PC-3 (cell line): ENCODE measurements at places on chromosomes 6 and 20. TPM values are rescaled to one million over a fixed set of nuclear protein-coding genes. Genes with fewer than 3 reads are reported as not detected.

- no peak for DNase-seq
Observed at GRCh38 chr6:30350524-30350923, 5.6 kb downstream of the RPP21 start.

- DNase-seq = no peak
Observed at GRCh38 chr6:50823094-50823920, 4.6 kb downstream of the TFAP2B start.

- DNase-seq = peak; percentile 85
Observed at GRCh38 chr6:35583893-35584688, 71.4 kb upstream of the TULP1 start.

DNA sequence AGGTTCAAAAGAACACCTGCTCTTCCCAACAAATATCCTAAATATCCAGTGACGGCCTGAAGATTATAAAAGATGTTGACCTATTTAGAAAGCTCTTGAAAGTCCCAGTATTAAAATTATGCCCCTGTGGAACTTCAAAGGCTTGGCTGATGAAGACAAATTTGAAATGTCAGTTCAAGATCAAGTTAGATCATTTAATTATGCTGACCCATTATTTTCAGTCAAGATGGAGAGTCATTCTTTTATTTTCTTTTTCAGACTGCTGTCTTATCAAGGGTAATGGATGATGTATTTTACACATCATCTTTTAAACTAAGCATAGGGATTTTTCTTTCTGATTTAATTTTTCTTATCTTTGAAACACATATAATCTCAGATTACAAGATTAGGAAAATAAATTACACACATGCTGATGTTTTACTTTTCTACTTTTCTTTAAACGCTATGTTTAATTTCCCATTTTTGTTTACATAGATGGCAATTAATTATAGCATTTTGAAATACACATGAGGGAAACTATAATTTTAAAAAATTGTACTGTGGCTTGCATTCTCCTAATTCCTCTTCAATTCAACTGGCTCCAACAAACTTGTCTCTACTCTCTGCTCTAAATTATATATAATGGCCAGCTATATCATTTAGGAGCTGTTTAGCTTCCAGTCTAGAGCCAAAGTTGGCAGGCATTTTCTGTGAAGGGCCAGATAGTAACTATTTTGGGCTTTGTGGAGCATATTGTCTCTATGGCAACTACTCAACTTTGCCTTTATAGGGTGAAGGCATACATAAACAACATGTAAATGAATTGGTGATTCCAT, 123.7 kb downstream of the RCAN2 start:
- DNase-seq = no peak

DNA sequence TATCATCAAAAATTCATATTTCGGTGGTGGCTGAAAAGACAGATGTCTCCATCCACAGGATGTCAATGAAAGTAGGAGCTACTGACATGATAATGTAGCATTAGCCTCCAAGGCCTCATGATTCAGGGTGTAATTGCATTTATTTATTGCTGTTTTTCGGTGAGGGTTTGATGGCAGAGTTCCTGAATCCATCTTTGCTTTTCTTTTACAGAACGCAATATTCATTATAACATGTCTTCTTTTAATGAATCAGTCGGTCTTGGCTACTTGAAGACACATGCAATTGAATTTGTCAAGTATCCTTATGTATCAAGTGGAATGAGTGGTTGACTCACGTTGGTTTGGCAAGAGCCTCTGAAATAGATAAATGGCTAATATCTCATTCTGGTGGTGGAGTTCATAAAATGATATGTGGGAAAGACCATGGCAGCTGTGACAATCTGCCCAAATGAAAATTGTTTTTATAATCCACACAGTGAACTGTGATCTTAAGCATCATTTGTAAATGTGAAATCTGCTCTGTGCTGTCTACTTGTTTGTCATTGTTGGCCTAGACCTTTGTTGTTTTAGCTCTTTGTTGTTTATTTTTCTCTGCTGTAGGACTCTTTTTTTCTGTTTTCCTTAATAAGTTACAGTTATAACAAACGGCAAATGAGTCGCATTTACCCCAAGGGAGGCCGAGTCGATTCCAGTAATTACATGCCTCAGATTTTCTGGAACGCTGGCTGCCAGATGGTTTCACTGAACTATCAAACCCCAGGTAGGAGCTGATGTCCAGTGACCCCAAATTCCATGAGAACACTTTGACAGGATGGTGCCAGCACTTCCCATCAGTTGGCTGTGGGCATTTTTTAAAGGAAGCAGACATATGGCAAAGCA, 105.7 kb upstream of the LAMP5 start:
- DNase-seq = peak; percentile 70

- no peak for DNase-seq
Observed at GRCh38 chr6:167163476-167164011, 5.8 kb upstream of the GPR31 start.

GRCh38 chr6:88869263-88870020, 94.0 kb downstream of the RNGTT start:
- peak; percentile 57 for DNase-seq

DNA sequence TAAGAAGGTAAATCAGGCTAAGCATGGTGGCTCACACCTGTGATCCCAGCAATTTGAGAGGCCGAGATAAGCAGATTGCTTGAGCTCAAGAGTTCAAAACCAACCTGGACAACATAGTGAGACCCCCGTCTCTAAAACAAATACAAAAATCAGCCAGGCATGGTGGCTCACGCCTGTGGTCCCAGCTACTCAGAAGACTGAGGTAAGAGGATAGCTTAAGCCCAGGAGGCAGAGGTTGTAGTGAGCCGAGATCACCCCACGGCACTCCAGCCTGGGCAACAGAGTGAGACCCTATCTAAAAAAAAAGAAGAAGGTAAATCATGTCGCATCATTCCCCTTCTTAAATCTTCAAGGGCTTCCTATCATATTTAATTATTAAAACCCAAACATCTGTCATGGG, 39.0 kb upstream of the PRND start:
- no peak for DNase-seq

DNA sequence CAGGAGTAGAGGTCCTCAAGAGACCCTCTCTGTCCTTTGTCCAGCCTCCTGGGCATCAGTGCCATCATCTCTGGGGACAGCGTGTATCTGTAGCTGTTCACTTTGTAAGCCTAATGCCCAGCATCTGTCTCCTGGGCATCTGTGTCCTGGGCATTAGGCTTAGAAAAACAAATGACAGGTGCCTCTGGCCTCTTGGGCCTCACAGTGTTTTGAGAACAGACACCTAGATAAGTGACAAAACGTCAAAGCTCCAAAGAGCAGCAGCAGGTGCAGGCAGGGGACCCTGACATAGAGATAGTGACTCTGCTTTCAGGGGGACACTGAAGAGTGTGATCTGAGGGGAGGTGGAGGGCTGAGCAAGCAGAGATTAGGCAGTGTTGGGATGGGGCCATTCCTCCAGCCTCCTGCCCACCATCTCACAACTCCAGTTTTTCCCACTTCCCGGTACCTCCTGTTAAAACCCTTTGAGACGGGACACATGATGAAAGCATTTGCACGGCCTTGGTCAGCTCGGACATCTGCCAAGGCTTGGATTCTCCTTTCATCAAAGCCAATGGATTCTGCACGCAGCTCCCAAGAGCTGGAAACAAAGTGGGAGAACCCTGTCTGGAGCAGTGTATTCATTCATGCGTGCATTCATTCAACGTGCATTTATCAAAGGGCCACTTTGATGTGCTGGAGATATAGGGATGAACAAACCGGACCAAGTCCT, 55.5 kb upstream of the CD93 start:
- no peak for DNase-seq

DNA sequence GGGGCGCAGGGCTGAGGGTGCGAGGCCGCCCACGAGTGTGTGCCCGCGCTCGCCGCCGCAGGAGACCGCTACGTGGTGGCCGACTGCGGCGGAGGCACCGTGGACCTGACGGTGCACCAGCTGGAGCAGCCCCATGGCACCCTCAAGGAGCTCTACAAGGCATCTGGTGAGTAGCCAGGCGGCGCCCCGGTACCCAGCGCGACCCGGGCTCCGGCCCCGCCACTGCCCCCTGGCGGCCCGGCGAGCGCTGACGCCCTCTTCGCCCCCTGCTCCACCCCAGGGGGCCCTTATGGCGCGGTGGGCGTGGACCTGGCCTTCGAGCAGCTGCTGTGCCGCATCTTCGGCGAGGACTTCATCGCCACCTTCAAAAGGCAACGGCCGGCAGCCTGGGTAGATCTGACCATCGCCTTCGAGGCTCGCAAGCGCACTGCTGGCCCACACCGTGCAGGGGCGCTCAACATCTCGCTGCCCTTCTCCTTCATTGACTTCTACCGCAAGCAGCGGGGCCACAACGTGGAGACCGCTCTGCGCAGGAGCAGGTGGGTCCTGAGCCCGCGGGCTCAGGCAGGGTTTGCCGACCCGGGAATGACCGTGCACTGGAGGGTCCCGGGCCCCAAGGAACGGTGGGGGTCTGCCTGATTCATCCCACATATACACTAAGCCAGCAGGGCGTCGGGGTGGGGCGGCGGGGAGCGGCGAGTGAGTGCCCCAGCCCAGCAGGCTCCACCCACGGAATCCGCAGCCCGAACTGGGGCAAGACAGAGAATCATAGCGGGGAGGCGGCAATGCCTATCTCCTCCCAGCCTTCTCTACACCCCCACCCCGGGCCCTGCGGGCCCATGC, 17.4 kb downstream of the HSPA12B start:
- DNase-seq = no peak

DNA sequence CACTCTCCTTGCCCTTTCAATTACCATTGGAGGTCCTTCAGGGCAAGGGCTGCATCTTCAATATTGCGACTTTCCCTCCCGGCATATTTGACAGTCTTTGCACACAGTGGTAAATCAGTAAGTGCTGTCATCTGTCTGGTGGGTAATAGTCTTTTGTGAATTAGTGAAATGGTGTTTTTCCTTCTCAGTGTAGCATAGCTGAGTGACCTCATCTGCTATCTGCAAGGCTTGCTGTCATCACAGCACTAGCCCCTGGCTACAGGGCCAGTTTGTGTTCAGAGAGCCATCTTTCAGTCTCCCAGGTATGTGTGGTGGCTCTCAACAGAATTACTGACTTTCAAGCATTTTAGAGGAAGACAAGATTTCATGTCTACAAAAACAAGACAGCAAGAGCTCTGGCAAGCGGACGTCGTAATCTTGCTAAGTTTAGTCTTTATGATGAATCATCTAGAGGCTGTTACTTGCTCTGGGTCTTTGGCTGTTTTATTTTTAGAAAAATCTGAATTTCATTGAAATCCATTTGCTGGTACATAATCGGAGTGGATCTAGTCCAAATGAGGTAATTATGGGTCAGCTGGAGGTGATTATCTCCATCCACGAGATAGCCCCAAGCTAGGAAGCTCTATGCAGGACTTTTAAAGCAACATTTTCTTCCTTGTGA, 528.9 kb downstream of the EPM2A start:
- DNase-seq = no peak

DNA sequence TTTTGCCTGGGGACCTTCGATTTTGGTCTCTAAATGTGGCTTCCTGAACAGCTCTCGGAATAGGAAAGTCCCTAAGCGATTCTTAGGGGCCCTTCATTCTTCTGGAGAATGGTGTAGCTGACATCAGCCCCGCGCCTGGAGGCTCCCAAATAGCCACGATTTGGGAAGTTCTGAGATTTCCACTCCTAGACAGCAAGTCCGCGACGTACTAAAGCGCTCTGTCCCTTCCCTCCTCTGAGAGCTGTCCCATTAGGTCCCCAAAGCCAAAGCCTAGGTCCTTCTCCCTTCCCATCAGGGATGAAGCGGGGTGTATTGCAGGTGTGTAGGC, 756 bp downstream of the MOXD1 start:
- no peak for DNase-seq

- peak; percentile 74 for DNase-seq
Observed at GRCh38 chr6:125114248-125114858, 39.2 kb upstream of the TPD52L1 start.

GRCh38 chr6:88116276-88116675, 49.9 kb downstream of the CNR1 start:
- DNase-seq = no peak

DNA sequence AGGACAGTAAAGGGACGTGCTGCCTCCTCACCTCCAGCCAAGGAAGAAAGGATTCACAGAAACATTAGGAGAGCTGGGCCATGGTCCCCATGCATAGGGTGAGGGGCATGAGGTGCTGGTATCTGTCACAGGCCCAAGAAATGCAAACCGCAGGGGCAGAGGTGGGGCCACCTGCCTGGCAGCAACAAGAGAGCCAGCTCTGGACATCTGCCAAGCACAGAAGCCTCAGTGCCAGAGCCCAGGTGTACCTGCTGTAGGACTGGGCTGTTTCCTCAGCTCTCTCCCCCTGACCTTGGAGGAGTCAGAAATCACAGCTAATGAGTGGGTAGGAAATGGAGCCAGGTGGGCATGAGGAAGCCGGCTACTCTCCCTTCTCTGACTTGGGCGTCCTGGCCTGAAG, 45.3 kb downstream of the SLC2A12 start:
- peak; percentile 50 for DNase-seq

DNA sequence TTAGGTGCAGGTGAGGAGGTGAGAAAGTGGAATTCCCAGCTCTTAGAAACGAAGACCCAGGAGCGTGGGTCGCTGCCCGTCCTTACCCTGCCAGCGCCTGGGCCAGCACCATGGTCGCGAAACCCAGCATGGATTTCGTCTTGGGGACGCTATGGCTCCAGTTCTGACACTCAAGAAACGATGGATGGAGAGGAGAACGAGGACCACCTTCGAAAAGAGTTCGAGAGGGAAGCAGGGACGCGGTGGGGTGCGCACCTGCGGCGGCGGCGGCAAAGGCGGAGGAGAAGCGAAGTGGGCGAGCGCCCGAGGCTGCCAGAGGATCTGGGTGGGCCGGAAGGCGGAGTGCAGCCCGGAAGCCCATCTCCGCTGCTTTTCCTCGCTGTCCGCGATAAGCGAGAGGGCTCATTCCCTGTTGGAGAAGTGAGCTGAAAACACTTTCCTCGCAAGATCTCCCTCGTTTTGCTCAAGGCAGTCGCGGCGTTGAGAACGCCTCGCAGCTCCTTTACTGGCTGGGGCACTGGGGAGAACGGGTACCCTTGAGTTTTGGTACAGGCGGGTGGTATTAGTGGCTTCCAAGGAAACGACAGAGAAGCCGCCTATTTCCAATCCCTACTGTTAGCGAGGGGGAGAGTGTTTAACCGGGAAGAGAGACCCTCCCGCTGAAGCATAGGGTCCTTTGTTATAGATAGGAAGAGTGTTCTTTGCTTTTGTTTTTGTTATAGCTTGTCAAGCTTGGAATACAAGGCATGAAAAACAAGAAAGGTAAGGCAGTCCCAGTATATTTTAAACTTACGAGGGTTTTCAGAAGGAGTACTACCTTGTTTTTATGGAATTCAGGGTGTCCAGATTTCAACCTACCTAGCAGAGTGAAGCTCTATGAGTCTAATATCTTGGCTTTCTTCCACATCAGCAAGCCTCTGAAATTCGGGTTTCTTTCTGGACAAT, 109.5 kb downstream of the TRIM27 start:
- DNase-seq = no peak

Gene LY6G6C
- total RNA-seq = 0.22 TPM in 1 of 2 replicates, not detected in the other

Gene NMBR
- not detected in 2 replicates for total RNA-seq

Gene SLA2
- total RNA-seq = 0.23 and 0.51 TPM in 2 replicates

Gene ULBP1
- total RNA-seq = 0.86 and 0.87 TPM in 2 replicates

Gene MUC21
- total RNA-seq = not detected in 2 replicates

Gene C6orf58
- not detected in 2 replicates for total RNA-seq

Gene SYCP2L
- 0.07 and 2.4 TPM in 2 replicates for total RNA-seq

Gene CASS4
- total RNA-seq = 0.04 and 0.17 TPM in 2 replicates

Gene NHSL1
- total RNA-seq = 4.8 and 6.1 TPM in 2 replicates

Gene WTAP
- total RNA-seq = 50.8 and 54.5 TPM in 2 replicates
